ENCODE measurements at places on chromosomes 4 and X. TPM values are rescaled to one million over a fixed set of nuclear protein-coding genes. Genes with fewer than 3 reads are reported as not detected.

DNA sequence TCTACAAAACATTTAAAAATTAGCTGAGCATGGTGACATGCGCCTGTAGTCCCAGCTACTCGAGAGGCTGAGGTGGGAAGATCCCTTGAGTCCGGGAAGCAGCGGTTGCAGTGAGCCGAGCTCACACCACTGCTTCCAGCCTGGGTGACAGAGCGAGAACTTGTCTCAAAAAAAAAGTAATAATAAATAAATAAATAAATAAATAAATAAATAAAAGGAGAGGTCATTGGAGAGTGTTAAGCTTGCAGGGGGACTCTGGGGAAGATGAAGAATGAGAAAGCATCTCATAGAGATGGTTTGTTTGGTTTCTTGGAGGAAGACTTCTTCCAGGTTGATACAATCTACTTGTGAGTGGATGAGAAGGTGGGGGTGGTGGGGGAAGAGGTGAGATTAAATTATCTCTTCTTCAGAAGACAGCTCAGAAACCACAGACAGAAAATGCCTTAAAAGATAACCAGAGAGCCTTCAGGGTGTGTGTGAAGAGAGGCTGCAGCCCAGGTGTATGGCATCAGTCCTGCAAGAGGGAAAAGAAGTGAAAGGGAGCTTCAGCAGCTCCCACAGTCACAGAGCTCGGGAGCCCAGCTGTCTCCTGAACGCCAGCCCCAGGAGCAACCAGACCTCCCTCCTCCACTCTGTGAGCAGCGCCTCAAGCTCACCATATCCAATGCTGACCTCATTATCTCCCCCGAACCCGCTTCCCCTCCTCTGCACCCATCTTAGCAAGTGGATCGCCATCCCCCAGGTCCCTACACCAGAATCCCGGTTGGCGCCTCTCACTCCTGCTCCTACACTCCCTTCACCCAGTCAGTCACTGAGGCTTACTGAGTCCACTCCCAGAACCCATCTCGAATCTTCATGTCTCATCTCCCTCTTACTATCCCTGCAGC lies 48.2 kb downstream of the RBM47 start:
- no peak for DNase-seq

Gene CFI
- total RNA-seq = not detected

DNA sequence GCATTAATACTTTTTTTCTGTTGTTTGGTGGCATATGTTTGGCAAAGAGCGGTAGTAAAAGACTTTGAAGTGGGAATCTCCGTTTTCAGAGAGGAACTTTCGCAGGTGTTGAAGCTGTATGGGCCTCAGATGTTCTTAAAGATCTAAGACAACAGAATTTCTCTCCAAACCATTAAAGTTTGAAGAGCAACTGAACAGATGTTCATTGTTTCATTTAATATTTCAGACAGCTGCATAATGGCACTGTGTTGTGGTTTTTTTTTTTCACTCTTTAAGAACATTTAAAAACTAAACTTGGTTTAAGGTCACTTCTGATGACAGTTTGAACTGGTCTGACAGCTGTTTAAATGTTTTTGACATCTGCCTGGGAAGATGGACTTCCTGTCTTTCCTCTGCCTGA lies 882.7 kb upstream of the PCDH10 start:
- peak; percentile 97 for DNase-seq

DNA sequence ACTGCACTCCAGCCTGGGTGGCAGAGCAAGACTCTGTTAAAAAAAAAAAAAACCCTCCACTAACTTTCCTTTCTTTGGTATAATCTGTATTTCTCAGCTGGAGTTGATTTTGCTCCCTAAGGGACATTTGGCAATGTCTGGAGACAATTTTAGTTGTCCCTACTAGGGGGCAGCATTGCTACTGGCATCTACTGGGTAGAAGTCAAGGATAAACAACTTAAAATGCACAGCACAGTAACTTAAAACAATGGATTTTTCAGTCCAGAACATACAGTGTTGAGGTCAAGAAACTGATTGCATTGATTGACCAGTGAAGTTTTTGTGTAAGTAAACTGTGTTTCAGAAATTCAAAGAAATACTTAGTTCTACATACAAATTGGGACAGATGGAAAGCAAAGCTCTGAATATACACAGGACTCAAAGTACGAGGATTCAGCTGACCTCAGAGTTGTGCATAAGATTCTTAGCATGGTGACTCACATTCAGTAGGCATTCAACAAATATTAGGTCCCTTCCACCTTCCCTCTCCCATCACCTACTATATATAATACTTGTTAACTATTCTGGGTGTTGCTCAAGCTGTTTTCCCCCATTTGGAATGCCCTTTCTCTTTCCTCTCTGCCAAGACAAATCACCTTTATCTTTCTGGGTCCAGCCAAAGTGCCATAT lies 8.8 kb downstream of the DDX53 start:
- peak; percentile 0 for DNase-seq

Gene GAGE2A
- total RNA-seq = not detected

Data from OCI-LY7 (cell line).